Effector memory CD8-positive, alpha-beta T cell (primary cell): ENCODE measurements at places on chromosomes 11 and 22.

- DNase-seq, result no peak
These were observed 96.6 kb downstream of the TP53I11 start for GRCh38 chr11:44854086-44854485.

GRCh38 chr22:37018815-37019308 is 385 bp downstream of the TST start:
- no peak for DNase-seq

DNA sequence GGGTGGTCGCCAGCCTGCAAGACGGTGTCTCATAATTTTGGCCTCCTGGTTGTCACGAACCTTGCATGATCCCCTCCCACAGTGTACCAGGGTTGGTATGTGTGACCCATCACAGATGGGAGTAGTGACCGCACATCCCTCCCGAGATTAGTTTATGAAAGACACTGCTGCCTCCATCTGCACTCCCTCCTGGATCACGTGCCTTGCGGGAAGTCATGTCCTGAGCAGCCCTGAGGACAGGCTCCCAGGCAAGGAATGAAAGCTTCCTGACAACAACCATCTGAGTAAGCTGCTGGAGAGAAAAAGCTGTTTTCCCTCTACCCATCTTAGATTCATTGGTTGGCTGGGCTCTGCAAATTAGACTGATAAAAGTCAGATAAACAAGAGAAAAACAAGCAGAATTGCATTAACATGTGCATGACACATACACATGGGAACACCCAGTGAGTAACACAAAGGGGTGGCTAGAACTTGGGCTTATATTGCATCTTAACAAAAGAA is 14.4 kb upstream of the PAMR1 start:
- no peak for DNase-seq

- no peak for DNase-seq
These were observed 9.4 kb upstream of the RBM4B start for GRCh38 chr11:66686801-66687750.

DNA sequence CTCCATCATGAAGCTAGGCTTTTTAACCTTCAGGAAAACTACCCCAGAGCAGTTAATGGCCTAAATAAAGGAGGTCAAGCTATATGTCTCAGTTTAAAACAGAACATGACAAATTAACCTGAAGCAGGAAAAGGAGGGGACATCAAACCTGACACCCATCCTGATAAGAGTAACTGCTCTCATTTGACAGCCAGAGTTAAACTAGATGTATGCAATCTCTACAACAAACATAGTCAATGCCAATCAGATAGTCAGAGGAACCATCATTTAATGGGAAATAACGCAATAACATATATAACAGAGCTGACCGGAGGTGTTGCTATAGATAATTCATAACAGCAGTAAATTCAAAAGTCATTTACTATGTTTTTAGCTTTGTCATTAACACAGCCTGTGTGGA is 3.1 kb downstream of the ZNF202 start:
- no peak for DNase-seq

DNA sequence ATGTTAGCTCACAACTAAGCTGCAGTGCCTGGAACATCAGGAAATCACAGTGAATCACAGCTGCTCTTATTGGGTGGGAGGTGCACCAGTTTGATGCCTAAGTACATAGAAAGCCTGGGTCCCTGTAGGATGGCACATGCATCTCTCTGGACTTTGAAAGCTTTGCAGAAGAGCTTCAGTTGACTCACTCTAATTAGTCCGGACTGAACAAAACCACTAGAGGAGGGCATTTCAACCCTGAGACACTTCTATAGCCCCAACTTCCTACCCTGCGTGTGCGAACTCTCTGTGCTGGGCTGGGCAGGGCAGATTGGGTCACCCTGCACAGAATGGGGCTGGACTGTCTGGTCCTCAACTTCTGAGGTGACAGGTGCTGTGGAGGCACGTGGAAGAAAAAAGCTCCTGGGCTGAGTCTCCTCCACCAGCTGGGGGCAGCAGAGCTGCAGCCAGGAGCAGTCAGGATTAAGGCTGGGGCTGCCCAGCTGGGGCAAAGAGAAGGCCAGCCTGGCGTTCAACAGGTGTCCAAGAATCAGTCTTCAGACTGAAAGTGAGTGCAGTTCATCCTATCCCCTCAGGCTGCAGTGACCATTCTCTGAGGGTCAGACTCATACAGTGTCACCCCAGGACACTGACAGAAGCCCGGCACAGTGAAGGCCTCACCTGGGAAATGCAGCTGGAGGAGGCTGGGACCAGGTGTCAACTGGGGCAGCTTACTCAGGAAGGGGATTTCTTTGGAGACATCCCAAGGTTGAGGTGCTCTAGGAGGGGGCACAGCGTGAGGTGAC is 22.1 kb downstream of the GGTLC2 start:
- peak; percentile 17 for DNase-seq

DNA sequence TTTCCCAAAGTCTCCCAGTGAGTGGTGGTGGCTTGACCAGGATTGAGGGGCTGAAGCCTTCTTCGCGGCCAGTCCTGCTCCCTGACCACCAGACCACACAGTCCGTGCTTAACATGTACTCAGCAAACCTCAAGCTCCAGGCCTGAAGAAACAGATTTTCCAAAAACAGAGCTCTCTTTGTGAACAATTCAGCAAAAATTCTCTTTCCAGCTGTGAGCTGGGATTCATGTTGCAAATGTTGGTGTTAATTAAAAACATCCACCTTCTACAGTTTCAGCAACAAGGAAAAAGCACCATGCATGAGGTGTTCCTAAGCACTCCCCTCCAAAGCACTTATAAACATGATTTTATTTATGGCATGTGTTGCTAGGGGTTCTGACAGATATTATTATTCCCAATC is 129.5 kb downstream of the ETS1 start:
- DNase-seq, result no peak

GRCh38 chr11:93740031-93740729 is 1.1 kb downstream of the TAF1D start:
- DNase-seq, result no peak

DNA sequence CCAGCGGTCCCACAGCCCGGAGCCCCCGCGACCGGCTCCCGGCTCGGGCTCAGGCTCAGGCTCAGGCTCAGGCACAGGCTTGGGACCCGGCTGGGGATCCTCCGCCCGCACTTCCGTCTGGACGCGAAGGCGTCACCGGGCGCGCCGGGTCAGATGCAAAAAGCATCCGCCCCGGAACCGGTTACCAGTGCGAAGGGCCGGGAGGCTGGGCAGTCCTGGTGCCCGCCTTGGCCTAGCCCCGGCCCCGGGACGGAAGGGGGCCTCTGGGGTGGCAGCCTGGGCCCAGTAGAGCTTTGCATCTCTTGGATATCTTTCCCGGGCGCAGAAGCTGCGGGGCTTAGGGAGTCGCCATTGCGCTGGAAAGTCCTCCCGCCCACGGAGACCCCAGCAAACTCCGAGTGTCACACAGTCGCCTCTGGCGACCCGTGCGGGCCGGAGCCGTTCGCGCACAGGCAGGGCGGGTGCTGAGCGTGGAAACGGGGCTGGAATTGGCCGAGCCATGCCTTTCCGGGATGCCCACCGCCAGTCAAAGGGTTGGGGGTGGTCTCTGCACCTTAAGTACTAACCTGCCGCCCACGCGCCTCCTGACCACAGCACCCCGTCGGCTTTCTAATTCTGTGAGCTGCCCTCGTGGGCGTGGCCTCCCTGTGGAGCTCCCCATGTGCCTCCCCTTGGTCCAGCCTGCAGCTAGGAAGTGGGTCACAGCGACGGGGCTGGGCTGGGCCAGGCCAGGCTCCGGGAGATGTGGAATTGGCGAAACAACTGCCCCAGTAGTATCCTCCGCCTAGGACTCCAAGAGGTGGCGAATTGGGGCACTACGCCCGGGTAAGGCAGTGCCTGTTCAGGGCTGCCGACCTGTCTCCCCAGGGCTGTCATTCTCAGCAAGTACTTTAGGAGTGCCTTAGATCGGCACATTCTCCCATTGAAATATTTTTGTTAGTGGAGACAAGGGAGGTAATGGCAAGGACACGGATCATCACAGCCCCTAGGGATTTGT is at the start of gene TMEM9B:
Gene TMEM9B (minus strand): TSS at position 119 of the 997 bp plus-strand sequence. CDS start 129 bp downstream, outside the sequence.
- DNase-seq, result peak; percentile 60

GRCh38 chr11:64208086-64208795 is 1.7 kb downstream of the FERMT3 start:
- DNase-seq, result no peak

- DNase-seq, result no peak
These were observed 22.4 kb downstream of the SLC37A2 start for GRCh38 chr11:125085301-125086081.

DNA sequence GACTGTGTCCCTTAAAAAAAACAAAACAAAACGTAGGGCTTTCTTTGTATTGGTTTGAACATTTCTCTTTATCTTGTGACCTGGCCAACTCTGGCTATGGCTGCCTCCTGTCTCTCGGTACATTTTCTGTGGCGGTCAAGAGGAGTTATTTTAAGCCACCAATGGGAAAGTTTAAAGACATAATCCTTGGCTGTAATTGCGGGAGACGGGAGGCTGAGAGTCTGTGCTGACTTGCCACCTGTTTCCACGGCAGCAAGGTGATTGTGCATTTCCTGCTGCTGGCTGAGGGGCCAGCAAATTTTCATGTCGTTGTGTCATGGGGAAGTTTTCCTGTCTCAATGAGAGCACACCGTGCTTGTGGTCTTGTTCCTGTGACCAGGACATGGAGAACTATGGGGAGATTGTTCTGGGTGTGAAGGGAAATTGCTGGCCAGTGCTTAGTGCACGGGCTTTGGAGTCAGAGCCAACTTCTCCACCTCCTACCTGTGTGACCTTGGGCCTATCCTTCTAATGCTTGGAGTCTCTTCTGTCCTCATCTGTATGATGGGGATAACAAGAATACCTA is 11.0 kb downstream of the PTPRJ start:
- DNase-seq, result no peak

DNA sequence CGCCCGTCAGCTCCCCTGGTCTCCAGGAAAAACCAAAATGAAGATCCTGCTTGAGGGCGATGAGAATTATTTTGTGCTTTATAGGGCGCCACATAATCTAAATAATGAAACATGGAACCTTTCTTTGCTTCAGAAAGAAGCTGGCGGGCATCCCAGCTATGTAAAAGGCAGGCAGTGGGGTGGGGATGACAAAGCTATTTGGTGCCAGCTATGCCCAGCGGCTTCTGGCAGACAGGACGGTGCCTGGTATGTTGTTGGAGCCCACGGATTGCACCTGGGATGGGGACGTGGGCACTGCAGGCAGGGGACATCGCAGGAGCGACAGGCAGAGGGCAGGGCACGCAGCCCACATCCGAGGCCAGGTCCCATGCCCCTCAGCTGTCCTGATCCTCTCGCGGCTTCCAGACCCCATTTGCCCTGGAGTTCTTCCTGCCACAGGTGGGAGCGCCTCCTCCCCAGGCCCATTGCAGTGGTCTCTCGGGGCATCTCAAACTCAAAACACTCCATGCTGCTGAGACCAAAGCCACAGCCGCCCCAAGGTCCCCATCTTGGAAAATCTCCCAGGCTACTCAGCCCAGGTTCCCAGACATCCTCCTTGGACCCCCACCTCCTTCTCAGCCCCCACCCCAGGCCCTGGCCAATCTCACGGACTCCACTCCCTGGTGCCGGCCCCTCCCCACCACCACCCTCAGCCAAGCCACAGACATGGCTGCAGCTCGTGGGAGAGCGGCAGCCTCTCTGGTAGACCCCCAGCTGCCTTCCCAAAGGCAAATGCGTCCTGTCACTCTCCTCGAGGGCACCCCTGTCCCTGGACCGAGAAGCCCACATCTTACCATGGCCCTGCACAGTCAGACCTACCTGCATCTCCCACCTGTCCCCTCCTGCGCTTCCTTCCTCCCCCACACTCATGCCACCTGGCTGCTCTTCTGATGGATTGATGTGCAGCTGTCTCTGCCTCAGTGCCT is 45.7 kb downstream of the SHISAL1 start:
- DNase-seq, result no peak

DNA sequence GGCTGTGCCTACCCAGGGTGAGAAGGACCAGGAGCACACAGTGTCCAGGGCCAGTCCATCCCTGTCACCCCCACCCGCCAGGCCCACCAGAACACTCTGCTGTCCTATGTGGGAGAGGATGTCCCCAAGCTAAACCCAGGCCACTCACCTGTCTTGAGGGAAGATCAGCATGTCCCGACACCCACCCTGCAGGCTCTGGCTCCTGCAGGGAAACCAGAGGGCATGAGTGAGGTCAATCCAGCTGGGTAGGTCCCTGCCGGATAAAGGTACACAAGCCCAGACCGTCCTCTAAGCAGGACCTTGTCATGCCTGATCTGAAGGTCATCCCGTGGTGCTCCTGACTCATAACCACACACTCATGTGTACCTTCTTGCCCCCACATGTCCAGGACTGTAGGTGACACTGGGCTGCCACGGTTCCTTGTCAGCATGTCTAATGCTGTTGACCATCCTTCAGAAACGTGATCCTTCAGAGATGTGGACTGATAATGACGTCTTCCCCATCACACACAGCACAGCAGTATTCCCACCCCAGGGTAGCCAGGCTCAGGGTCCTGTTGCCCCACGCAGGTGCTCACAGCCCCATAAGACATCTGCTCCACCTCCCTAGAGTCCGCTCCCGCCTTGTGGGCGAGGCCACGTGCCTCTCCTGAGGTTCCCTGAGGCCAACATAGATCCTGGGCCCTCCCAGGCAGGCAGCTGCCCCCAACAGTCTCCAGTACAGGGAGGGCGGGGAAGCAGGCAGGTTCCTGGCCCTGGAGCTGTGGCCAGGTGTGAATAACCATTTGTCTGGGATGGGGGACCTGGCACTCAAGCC is 6.1 kb downstream of the ARVCF start:
- DNase-seq, result no peak

DNA sequence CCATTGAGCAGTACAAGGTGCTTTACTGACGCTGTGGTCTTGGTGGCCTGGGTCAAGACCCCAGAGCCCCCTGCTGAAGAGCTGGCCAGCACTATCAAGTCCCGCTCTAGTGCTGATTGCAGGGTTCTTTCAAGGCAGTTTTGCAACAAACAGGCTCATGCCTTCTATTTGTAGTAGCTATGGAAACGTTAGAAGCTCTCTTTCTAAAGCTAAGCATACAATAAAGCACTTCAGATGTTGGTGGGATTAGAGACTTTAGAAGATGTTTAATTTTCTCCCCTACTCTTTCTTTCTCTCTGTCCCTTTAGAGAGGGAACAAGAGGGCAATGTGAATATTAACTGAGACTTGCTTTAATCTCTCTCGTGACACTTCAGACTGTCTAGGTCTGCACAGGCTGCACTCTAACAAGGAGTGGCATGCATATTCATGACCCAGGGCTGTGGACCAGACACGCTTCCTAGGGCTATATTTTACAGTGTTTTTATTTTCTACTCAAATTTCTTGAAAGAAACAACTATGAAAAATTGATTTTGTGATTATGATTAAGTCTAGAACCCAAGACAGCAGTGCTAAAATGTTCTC is 138.6 kb downstream of the WNT7B start:
- no peak for DNase-seq

DNA sequence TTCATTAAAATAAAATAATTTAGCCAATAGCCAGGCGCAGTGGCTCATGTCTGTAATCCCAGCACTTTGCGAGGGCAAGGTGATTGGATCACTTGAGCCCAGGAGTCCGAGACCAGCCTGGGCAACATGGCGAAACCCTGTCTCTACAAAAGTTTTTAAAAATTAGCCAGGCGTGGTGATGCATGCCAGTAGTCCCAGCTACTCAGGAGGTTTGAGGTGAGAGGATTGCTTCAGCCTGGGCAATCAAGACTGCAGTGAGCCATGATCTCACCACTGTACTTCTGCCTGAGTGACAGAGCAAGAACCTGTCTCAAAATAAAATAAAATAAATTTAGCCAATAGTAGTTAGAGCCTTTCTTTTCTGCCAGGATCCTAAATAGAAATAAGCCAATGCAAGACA is 12.2 kb downstream of the HPS5 start:
- no peak for DNase-seq

GRCh38 chr11:84437071-84437980 is 1151.2 kb upstream of the CCDC90B start:
- no peak for DNase-seq
